Stimulated activated CD4-positive, alpha-beta T cell treated with anti-CD3 and anti-CD28 coated beads, Interleukin-1b, Interleukin-23, amount 100 ng/mL, for 4 hours (primary cell): ENCODE measurements at places on chromosomes 4 and X.

- no peak for DNase-seq
These were observed 7.0 kb downstream of the PRKX start for GRCh38 chrX:3706481-3706880.

DNA sequence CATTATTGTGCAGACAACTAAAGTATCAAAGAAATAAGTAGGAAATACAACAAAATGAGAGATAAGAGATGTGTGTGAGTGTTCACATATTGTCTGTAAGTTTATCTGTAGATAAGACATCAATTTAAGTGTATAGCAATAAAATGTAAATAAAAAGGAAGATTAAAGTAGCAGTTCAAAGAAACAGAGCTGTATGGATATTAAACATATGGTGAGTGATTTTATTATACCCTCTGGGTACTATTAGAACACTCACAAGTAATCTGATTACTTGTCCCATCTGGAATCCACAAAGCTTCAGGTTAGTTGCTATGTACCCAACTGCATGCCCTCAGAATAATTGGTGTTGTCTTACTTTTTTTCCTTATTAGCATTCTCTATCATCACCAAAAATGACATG is 747.9 kb upstream of the ADGRL3 start:
- DNase-seq, result no peak

DNA sequence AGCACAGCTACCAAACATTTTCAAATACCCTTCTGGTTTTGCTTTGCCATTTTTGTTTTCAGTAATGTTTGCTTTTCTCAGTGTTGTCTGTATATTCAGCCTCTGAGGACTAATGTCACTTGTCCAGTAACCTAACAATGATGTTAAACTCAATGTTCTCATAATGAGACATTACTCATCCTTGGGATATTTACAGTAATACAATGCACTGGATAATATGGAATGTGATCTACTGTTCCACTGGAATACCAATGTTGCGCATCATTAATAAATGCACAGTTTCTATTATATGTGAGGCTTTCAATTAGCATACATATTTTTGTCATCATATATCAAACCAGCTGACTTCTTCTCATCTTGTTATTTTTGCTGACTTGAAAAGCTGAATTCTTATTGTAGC is 259.1 kb downstream of the SH2D1A start:
- DNase-seq, result no peak

DNA sequence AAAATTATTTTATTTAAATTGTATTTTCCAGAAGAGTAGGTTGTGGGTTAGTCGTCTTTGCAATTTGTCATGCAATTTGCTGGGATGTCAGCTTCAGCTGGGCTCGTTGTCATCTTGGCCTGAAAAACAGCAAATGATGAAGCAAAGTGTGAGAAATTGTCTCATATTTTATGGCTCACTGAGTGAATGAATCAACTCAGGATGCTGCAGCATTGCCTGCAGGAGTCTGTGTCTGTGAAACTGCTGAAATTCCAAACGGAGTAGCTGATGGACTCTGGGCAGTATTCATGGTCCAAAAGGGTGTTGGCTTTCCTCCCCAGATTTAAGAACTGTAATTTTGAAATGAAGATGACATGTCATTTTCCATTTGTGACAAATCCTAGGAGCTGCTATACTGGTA is 37.2 kb downstream of the CXCL8 start:
- DNase-seq, result no peak

- no peak for DNase-seq
These were observed 35.5 kb downstream of the HELT start for GRCh38 chr4:185053746-185054145.

DNA sequence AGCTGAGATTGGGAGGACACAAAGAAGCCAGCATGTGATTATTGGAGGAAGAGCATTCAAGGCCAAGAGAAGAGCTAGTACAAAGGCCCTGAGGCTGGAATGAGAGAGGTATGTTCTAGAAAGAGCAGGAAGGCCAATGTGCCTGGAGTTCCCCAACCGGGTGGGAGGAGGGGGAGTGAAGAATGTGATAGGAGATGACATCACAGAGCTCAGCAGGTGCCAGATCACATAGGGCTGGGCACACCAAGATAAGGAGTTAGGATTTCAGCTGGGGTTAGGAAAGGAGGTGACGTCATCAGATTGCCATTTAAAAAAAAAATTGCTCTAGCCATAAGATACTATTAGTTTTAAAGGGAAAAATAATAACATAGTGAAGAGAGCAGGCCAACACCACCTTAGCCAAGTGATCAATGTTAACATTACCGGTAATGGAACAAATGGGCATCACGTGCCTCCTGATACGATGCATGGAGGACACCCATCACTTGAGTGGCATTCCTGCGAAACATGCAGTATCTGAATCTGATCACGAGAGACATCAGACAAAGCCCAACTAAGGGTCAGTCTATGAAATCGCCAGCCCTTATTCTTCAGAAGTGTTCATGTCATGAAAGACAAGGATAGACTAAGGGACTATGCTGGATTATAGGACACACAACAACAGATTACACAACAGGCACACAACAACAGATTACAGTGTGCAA is 344.3 kb downstream of the BCOR start:
- DNase-seq, result no peak

DNA sequence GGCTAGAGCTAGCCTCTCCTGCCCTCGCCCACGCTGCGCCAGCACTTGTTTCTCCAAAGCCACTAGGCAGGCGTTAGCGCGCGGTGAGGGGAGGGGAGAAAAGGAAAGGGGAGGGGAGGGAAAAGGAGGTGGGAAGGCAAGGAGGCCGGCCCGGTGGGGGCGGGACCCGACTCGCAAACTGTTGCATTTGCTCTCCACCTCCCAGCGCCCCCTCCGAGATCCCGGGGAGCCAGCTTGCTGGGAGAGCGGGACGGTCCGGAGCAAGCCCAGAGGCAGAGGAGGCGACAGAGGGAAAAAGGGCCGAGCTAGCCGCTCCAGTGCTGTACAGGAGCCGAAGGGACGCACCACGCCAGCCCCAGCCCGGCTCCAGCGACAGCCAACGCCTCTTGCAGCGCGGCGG is at the start of gene AR:
Gene AR (plus strand): TSS at position 204 of the 400 bp plus-strand sequence. CDS start 1,126 bp downstream, outside the sequence.
- no peak for DNase-seq

DNA sequence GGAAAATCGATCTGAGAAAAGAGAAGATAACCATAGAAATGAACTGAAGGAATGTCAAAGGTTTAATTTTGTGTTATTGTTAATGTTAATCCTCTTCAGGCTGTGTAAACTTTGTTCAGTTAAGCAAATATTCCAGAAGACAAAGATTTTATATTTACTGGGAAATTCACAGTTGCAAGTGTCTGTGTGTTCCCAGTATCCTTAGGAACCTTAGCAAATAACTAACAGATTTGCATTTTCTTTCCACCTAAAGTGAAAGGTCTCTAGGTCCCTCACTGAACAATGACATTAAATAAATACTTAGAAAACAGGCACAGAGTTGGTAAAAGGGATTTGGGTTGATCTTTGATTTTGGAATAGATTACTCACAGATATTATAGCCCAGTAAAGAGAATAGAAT is 324.7 kb downstream of the C4orf33 start:
- DNase-seq, result no peak
